ENCODE measurements at places on chromosomes 7 and 10.

GRCh38 chr7:111368381-111369065 lies 193.8 kb downstream of the IMMP2L start:
- DNase-seq, result no peak

- peak; percentile 38 for DNase-seq
Observed at GRCh38 chr7:151626422-151627115, 106.9 kb upstream of the RHEB start.

DNA sequence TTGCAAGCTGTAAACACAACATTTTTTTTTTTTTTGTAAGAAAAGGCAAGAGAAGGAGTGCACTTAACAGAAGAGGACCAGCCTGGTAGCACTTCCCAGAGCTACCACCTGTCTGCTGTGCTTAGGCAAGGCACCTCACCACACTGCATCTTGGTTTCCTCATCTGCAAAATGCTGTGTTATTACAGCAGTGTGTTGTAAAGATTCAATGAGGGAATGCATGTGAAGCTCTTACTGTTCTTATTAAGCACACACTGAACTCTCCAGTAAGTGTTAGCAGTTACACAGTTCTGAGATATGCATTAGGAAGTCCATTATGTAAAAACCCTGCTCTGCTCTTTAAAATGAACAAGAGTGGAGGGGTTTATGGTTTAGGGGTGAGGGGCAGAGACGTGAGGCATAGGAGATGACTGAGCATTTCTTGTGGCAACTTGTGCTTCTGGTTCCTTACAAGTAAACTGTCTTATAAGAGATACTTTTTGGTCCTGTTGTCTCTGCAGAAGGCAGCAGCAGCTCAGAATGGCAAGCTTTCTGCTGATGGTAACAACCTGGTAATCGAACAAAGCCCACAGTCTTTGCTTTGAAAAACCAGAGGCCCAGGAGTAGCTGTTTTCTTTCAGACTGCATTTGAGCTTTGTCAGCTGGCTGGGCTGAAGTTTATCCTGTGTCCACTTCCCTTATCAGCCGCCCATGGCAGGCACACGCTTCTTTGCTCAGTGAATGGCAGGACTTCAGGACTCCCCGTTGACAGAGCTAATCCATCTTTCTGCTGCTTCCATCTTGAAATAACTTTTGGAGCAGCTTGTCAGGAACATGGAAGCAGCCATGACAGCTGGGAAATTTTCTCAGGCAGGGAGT lies 98.8 kb upstream of the BMPER start:
- DNase-seq, result no peak

- peak; percentile 82 for DNase-seq
Observed at GRCh38 chr10:74223755-74224529, 72.9 kb downstream of the ADK start.

DNA sequence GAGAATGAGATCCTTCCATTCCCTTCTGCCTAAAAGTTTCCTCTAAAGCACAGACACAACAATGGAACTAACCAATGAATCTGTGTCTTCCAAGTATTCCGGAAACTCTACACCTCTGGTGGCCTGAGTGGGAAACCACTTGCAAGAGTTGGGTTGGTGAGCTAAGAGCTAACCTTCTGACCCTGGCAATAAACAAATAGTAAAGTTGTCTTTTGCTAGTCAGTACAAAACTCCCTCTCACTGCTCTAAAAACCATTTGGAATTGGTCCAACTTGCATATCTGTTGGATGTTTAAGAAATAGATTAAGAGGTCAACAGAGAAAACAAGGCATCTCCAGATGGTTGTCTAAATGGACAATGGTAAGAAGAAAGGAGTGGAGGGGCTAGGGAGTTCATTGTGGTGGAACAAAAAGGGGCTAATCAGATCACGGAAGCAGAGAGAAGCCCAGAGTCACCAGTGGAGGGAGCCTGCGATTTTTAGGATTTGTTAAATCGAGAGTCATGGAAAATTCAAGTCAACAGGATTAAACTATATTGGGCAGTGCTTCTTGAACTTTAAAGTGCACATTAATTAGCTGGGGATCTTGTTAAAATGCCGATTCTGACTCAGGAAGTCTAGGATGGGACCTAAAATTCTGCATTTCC lies 192.3 kb downstream of the EVX1 start:
- DNase-seq, result peak; percentile 47

DNA sequence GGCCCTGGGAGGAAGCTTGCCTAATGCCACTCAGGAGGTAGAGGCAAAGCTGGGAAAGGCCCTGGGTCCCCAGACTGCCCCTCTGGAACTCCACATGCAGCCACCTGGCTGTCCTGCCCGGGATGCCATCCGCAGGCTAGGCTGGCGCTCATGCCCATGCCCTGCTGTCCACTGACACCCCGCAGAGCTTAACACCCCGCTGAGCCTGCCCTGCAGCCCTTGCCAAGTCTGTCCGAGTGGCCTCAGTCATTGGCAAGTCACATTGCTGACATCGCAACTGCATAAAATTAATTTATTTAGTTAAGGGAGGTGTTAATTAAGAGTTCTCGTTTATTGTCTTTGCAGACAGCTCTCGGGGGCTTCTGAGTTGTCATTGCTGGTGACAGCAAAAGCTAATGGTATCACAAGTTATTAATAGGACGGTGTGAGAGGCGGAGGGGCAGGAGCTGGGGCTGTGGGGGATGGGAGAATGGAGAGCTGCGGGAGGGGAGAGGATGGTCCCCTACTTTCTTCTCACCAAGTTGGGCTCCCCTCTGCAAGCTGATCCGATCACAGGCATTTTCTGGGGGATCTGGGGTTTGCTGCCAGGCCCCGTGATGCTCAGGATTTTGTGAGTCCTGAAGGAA lies 55.6 kb upstream of the PCBD1 start:
- DNase-seq, result no peak

- no peak for DNase-seq
Observed at GRCh38 chr10:61049386-61049785, 105.4 kb upstream of the RHOBTB1 start.

- DNase-seq, result no peak
Observed at GRCh38 chr7:70525991-70526390, 606.0 kb upstream of the GALNT17 start.

DNA sequence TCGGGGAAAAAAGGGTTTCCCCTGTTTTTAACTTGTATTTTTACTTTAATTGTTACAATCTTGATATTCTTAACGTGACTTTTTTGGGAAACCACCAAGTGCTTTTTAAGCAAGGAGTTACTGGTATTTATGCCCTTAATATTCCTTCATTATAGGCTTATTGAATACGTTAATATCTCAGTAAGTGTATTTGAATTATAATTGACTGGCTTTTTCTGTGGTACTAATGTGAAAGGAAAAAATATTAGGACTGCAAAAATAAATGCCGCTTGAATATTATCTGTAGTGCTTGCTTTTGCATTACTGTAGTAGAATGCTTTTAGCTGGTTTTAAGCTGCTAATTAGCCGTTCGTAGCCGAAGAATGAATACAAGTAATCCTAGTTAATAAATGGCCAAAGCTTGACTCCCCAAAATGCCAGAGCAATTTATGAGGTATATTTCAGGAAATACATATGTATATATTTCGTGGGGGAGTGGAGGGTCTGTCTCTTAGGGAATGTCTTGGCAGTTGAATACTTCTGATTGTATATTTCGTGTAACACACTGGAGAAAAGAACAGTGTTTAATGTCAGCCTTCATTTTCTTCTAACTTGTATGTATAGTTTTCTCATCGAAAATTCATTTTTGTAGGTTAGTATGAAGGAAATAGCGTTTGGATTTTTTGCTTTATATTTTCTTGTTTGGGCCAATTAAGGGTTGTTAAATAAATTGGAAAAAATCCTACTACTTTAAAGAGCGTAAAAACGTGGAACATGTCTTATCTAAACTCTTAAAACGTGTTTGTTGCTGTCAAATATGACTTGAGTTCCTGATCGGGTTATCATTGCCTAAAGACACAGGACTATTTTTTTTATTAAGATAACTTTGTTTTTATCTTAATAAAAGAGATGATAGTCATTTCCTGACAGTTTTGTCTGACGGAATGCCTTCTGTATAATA lies 1.5 kb downstream of the PDCD4 start:
- no peak for DNase-seq

GRCh38 chr7:66339141-66339540 lies 134.0 kb downstream of the TPST1 start:
- no peak for DNase-seq

GRCh38 chr7:50304911-50305582 lies 531 bp downstream of the IKZF1 start:
- no peak for DNase-seq

- no peak for DNase-seq
Observed at GRCh38 chr10:7493996-7494395, 83.2 kb upstream of the SFMBT2 start.

DNA sequence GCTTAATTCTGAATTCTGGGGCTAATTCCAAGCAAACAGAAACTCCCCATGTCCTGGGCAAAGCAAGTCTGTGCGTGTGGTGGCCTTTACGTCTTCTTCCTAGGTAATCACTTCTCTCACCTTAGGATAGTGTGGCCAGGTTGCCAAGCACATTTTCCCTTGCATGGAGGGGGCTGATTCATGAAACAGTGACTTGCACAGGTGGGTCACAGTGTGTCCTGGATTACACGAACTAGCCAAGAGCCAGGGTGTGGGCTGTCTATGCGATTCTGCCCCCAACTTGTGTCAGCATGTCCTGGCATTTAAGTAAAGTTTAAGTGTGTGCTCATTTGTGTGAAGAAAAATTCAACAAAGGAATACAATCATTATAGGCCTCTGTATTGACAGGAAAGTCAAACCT lies 18.5 kb upstream of the SEM1 start:
- no peak for DNase-seq

DNA sequence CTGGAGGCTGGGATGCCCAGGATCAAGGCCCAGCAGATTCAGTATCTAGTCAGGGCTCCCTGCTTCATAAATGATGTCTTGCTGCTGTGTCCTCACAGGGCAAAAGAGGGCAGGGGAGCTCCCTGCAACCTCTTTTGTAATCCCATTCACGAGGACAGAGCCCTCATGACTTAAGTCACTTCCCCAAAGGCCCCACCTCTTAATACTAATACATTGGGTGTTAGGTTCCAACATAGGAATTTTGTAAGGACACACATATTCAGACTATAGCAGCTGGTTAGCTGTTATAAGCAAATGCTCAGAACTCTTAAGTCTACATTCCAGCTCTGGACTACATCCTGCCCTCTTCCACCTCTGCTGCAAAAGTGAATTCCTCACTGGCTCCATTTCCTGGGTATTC lies 63.0 kb downstream of the VOPP1 start:
- peak; percentile 81 for DNase-seq

DNA sequence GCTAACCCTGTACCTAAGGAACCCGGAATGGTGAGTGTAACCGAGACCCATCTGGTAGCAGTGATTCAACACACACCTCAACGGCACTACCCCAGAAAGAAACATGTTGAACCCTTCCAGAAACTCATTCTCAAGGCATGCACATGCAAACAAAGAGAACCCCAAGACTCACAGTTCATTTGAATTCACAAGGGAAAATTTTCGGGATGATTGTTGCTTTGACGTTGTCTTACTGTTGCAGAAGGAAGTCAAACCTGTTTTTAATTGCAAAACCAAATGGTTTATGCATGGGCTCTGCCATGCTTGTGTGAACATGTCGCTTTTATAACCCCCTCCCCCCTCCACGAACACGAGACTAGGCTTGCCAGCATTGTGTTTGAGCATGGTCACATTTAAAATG lies 539.7 kb downstream of the GATA3 start:
- no peak for DNase-seq

DNA sequence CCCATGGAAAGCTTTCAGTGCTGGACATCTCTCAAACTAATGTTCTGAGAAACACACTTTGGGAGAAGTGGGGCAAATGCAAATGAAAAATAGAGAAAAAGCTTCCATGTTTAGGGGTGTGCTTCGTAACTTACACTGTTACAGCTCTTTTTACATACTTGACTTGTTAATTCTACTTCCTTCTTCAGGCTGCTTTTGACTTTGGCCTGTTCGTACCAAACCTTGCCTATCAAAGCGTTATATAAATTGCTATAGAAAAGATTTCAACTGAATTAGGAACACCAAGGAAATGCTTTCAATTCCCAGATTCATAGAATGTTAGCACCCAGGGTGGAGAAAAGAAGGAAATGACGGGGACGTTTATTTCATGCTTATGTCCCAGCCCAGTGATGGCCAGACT lies 140.8 kb upstream of the PRR15 start:
- DNase-seq, result no peak

- no peak for DNase-seq
Observed at GRCh38 chr10:128485701-128486235, 359.5 kb upstream of the MKI67 start.

DNA sequence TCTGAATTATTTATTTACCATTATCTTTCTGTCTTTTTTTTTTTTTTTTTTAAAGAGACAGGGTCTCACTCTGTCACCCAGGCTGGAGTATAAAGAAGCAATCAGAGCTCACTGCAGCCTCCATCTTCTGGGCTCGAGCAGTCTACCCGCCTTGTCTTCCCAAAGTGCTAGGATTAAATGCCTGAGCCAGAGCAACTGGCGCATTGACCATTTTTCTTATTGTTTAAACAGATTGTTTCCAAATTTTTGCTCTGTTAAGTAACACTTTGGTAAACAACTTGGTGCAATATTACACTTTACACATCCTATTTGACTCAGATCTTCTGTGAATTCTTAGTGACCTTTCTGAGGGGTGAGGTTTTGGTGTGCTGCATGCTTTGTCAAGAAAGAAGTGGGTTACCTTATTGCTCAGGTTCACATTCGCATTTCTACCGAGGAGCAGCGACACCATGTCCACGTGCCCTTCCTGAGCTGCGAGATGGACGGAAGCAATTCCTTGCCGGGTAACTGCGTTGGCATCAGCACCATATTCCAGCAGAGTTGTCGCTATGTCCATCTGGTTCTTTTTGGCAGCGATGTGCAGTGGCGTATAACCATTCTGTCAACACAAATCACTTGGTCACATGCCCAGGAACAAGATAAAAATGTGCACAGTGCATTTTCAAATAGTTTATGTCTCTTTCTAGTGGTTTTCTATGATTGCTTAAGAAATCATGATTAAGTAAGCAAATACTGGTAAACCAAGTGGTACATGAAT lies 203.2 kb downstream of the ANK3 start:
- DNase-seq, result no peak

DNA sequence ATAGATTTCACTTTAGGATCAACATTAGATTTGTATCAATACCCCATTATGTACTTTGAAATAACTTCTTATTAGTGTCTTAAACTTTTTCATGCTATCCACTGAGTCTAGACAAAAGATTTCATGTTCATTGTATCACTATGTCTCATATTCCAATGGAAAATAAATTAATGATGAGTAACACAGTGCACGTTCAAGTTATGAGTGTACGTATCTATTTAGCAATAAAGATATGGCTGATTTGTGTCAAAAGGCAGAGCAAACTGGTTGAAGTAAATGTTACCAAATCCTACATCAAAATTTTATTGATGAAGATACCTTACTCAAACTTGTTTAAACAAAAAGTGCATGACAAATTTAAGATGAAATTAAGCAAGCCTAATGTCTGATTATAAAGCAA lies 102.4 kb downstream of the SEMA3E start:
- DNase-seq, result peak; percentile 76

DNA sequence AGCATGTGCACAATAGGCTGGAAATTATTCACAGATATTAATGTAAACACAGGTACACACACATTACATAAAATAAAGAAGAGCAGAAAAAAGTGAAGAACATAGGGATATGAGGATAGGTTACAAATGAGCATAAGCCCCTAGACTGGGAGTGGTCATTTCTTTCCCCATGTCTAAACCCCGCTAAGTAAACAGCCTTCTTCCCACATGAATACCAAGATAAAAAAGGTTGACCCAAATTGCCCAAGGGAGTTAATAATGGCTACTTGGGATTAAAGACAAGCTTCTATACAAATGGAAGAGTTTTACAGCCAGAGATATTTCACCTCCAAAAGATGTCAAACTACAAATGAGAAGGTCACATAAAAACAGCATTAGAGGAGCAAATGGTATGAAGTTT lies 527.1 kb upstream of the CELF2 start:
- no peak for DNase-seq

- DNase-seq, result peak; percentile 93
Observed at GRCh38 chr7:47570649-47571050, 11.3 kb downstream of the TNS3 start.

All from iris pigment epithelial cell (primary cell).